ENCODE measurements at places on chromosomes 6 and 20. TPM values are rescaled to one million over a fixed set of nuclear protein-coding genes. Genes with fewer than 3 reads are reported as not detected.

GRCh38 chr20:58184063-58184462 is 44.4 kb downstream of the ANKRD60 start:
- H3K4me3 ChIP-seq: no peak overlapping the region
- H3K27me3 ChIP-seq: no peaks in the 10 kb centered on the region
- H3K27ac ChIP-seq: no peak overlapping the region
- no peaks in the 10 kb centered on the region for H3K36me3 ChIP-seq

- H3K27ac ChIP-seq: no peak overlapping the region
- no peaks in the 10 kb centered on the region for H3K36me3 ChIP-seq
- no peak for DNase-seq
- H3K27me3 ChIP-seq: no peaks in the 10 kb centered on the region
- H3K4me3 ChIP-seq: no peak overlapping the region
These were observed 94.9 kb upstream of the NKX2-2 start for GRCh38 chr20:21608777-21609176.

DNA sequence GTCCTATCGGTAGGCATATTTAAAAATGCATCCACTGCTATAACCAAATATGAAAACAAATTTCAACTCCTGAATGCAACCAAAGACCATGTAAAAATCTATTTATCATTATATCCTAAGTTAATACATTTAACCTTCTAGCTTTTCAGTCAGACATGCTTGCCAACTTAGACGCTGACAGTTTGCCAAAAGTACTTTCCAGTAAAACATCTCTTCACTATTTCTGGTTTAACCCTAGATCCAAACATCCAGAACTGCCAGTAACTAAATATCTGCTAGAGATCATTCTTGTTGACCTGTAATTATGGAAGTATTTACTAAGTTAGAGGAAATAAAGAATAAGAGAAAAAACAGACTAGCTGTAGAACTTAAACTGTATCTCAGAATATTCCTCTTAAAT is 210.2 kb upstream of the THEMIS start:
- peak; percentile 29 for DNase-seq
- H3K4me1 ChIP-seq: no peaks in the 10 kb centered on the region
- no peak overlapping the region for H3K4me3 ChIP-seq
- H3K27me3 ChIP-seq: no peaks in the 10 kb centered on the region
- no peak overlapping the region for H3K27ac ChIP-seq

DNA sequence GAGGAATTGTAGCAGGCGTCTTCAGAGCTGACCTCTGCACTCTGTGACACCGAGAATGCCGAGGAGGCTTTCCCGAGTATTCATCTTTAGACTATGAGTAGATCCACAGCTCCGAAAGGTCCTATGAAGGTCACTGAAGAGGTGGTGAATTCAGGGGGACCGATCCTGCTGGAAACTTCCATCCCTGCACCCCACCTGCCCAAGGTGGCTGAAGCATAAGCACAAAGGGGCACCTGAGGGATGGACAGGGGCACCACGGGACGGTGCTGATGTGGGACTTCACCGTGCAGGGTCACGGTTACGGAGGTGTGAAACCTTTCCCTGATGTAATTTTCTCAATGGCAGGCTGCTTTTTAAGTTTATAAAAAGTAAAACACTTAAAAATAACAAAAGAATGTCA is 24.4 kb downstream of the DIDO1 start:
- H3K4me1 ChIP-seq: peaks cover 14% of the 10 kb centered on the region
- H3K36me3 ChIP-seq: peaks cover 41% of the 10 kb centered on the region
- no peak for DNase-seq
- H3K4me3 ChIP-seq: no peak overlapping the region
- no peak overlapping the region for H3K27ac ChIP-seq
- H3K27me3 ChIP-seq: no peaks in the 10 kb centered on the region

Gene SESN1
- total RNA-seq: 24.0 TPM

GRCh38 chr6:146587459-146587858 is 11.3 kb upstream of the ADGB start:
- H3K4me3 ChIP-seq: no peak overlapping the region
- no peaks in the 10 kb centered on the region for H3K36me3 ChIP-seq
- DNase-seq: no peak
- H3K27me3 ChIP-seq: peaks cover 2% of the 10 kb centered on the region

DNA sequence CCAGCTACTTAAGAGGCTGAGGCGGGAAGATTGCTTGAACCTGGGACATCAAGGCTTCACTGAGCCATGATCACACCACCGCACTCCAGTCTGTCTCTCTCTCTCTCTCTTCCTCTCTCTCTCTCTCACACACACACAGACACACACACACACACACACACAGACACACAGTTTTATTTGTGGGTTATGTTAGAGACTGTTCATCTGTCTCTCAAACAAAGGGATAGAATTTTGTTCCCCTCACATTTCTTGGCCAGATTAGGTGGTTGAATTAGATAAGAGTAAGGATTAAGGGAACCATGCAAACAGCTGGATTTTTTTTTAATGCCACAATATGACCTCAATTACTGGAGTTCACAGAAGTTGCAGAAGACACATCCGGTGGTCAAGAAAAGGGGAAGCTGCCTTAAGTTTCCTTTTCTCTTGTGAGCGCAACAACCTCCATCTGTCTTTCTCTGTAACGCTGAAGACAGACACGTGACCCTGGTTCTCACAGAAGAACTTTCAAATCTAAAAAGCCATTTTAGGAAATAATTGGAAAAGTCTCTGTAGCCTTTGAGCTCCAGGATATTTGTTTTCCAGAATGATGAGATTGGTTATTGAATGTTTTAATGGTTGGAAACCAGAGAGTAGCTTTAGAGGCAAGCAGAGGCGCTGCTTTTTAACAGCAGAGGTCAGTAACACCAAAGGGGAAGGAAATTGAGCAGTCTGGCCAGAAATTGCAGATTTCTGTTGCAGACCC is 32.9 kb upstream of the LGSN start:
- no peaks in the 10 kb centered on the region for H3K36me3 ChIP-seq
- peak; percentile 4 for DNase-seq
- no peak overlapping the region for H3K27ac ChIP-seq
- no peaks in the 10 kb centered on the region for H3K4me1 ChIP-seq
- H3K4me3 ChIP-seq: no peak overlapping the region
- no peaks in the 10 kb centered on the region for H3K27me3 ChIP-seq

- H3K27ac ChIP-seq: no peak overlapping the region
- H3K27me3 ChIP-seq: no peaks in the 10 kb centered on the region
- DNase-seq: no peak
- no peak overlapping the region for H3K4me3 ChIP-seq
These were observed 297.7 kb upstream of the MANEA start for GRCh38 chr6:95279616-95280015.

Gene PEDS1
- 41.6 TPM for total RNA-seq

- no peak for DNase-seq
- no peak overlapping the region for H3K27ac ChIP-seq
- no peak overlapping the region for H3K4me3 ChIP-seq
- H3K27me3 ChIP-seq: peaks cover 8% of the 10 kb centered on the region
These were observed 11.2 kb downstream of the TFAP2D start for GRCh38 chr6:50724381-50725124.

- no peaks in the 10 kb centered on the region for H3K27me3 ChIP-seq
- no peak overlapping the region for H3K27ac ChIP-seq
- H3K4me1 ChIP-seq: peaks cover 8% of the 10 kb centered on the region
- peak; percentile 81 for DNase-seq
- H3K36me3 ChIP-seq: no peaks in the 10 kb centered on the region
- no peak overlapping the region for H3K4me3 ChIP-seq
These were observed 79.1 kb downstream of the TMEM242 start for GRCh38 chr6:157244175-157244574.

DNA sequence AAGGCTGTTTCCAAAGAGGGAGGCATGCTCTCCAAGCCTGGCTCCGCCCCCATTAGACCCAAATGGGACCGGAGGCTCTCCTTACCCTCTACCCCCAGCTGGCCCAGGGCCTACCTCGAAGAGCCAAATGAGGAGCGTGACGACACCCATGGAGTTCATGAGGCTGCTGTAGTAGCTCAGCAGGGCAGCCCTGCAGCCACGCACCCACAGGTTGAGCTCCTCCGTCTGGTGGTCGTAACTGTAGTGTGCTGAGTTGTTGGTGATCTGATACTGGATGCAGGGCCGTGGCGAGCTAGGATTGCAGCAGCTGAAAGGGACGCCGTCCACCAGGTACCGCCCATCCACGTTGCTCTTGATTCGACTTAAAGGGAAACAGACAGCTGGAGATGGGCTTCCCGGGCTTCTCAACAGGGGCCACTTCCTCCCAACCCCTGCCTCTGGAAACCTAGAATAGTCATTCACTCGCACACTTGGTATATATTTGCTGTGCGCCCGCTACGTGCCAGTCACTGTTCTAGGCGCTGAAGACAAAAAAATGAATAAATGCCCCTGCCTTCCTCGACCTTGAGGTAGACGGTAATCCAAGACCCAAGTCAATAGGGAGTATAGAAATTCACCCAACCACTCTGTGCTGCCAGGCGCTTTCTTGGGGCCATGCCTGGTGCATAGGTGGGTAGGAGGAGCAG is 18.0 kb downstream of the PRPH2 start:
- peaks cover 9% of the 10 kb centered on the region for H3K4me1 ChIP-seq
- peak overlapping the region; percentile 43 for H3K4me3 ChIP-seq
- H3K27ac ChIP-seq: no peak overlapping the region
- H3K27me3 ChIP-seq: no peaks in the 10 kb centered on the region
- no peak for DNase-seq

Gene TDRD6
- total RNA-seq: not detected

- DNase-seq: no peak
- no peaks in the 10 kb centered on the region for H3K4me1 ChIP-seq
- no peaks in the 10 kb centered on the region for H3K36me3 ChIP-seq
- H3K27ac ChIP-seq: no peak within 1 kb of the TSS
- H3K4me3 ChIP-seq: no peak within 1 kb of the TSS
These were observed at the start of the genes DEFB124 and REM1 for GRCh38 chr20:31474758-31475427. Gene DEFB124, minus strand, starts transcription at chr20:31475127. Its CDS starts 2,114 bp downstream, at chr20:31473013. Gene REM1, plus strand, starts transcription at chr20:31475288. Its CDS starts 1,158 bp downstream, at chr20:31476446.

Gene NUP153
- total RNA-seq: 44.8 TPM

Gene BEND6
- total RNA-seq: 8.3 TPM

Gene HAO1
- total RNA-seq: 0.20 TPM

GRCh38 chr20:35891375-35891774 is 62.9 kb downstream of the SCAND1 start:
- no peaks in the 10 kb centered on the region for H3K4me1 ChIP-seq
- no peaks in the 10 kb centered on the region for H3K36me3 ChIP-seq
- H3K27ac ChIP-seq: no peak overlapping the region
- H3K4me3 ChIP-seq: no peak overlapping the region

DNA sequence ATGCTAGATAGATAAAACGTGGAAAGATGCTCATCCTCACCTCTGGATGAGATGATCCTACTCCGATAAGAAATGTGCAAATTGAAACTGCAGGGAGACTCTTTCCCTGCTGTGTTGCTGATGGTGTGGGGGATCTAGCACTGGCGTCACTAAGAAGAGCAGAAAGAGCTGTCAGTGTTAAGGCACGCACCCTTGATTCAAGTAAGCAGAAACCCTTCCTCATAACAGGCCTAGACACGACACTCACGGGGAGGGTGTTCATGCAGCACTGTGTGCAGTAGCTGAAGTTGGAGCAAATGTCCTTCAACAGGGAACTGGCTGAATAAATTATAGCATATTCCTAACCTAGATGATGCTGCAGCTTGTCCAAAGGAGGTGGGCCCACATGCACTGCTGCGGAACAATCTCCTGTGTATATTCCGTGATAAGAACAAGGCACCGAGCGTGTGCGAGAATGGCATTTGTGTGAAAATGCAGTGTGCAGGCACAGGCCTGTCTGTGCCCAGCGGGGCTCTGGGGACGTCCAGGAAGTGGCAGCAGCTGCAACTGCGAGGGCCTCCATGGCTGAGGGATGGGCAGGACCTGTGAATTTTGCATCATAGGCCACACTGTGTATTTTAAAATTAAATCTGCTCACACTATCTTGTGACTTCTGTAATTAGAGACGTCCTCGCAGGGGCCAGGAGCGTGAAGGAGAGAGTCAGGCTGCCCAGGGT is 64.0 kb downstream of the TCP11 start:
- DNase-seq: no peak
- no peaks in the 10 kb centered on the region for H3K27me3 ChIP-seq
- no peaks in the 10 kb centered on the region for H3K36me3 ChIP-seq
- peaks cover 14% of the 10 kb centered on the region for H3K4me1 ChIP-seq

GRCh38 chr20:19808498-19808897 is 50.4 kb downstream of the RIN2 start:
- H3K4me3 ChIP-seq: no peak overlapping the region
- no peaks in the 10 kb centered on the region for H3K27me3 ChIP-seq
- H3K27ac ChIP-seq: no peak overlapping the region
- H3K36me3 ChIP-seq: no peaks in the 10 kb centered on the region
- peaks cover 11% of the 10 kb centered on the region for H3K4me1 ChIP-seq

Gene GRM4
- 0.34 TPM for total RNA-seq

Gene MYCT1
- total RNA-seq: 0.61 TPM

- H3K4me1 ChIP-seq: peaks cover 9% of the 10 kb centered on the region
- H3K36me3 ChIP-seq: no peaks in the 10 kb centered on the region
- H3K27me3 ChIP-seq: no peaks in the 10 kb centered on the region
- H3K27ac ChIP-seq: no peak overlapping the region
- peak; percentile 16 for DNase-seq
These were observed 52.1 kb downstream of the RNASET2 start for GRCh38 chr6:166904101-166904746.

DNA sequence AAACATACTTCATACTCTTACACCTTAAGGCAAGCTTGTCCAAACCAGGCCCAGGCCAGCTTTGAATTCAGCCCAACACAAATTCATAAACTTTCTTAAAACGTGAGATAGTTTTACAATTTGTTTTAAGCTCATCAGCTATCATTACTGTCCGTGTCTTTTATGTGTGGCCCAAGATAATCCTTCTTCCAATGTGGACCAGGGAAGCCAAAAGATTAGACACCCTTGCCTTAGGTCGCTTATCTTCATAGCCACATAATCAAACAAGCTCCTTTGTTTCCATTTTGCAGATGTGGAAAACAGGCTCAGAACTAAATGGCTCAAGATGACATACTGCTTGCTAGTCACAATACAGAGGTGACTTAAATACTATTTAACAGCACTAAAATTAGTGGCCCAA is 6.0 kb downstream of the SALL4 start:
- H3K36me3 ChIP-seq: no peaks in the 10 kb centered on the region
- no peak for DNase-seq
- H3K4me3 ChIP-seq: no peak overlapping the region
- peaks cover 3% of the 10 kb centered on the region for H3K27me3 ChIP-seq
- no peak overlapping the region for H3K27ac ChIP-seq

DNA sequence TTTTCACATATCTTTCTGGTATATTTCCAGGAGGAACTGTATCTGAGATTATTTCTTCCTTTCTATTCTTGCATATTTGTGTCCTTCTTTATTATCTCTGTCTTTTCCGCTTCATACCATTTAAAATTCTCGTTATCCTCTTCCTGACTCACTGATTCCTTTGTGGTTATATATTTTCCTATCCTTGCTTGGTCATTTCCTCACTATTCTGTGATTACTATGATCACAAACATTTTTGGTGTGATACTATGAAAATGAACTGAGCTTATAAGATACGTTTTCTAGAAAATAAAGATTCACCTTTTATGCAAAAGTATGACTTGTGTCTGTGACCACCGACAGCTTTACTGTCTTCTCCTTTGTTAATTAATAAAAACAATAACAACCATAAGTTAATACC is 26.5 kb upstream of the MYCT1 start:
- DNase-seq: no peak
- no peak overlapping the region for H3K27ac ChIP-seq
- no peaks in the 10 kb centered on the region for H3K4me1 ChIP-seq
- H3K36me3 ChIP-seq: no peaks in the 10 kb centered on the region

Gene HDGFL1
- not detected for total RNA-seq

Gene MCM8
- 5.0 TPM for total RNA-seq

Gene BMP6
- total RNA-seq: 2.8 TPM

GRCh38 chr6:71982389-71982788 is 96.0 kb downstream of the RIMS1 start:
- no peaks in the 10 kb centered on the region for H3K27me3 ChIP-seq
- no peak overlapping the region for H3K4me3 ChIP-seq
- H3K36me3 ChIP-seq: no peaks in the 10 kb centered on the region
- no peaks in the 10 kb centered on the region for H3K4me1 ChIP-seq
- DNase-seq: no peak

GRCh38 chr6:151723152-151723551 is 84.3 kb upstream of the ESR1 start:
- H3K27me3 ChIP-seq: no peaks in the 10 kb centered on the region
- no peak overlapping the region for H3K27ac ChIP-seq
- H3K4me3 ChIP-seq: no peak overlapping the region
- no peak for DNase-seq

Gene CEP162
- total RNA-seq: 6.9 TPM

Data from astrocyte (in vitro differentiated cells and primary cell).